ENCODE measurements at places on chromosomes 3 and 15. TPM values are rescaled to one million over a fixed set of nuclear protein-coding genes. Genes with fewer than 3 reads are reported as not detected.

MAP6D1 gene
- 3.2 TPM for total RNA-seq

HCN4 gene
- total RNA-seq, result 3.8 TPM

BNIP2 gene
- total RNA-seq, result 48.9 TPM

DNA sequence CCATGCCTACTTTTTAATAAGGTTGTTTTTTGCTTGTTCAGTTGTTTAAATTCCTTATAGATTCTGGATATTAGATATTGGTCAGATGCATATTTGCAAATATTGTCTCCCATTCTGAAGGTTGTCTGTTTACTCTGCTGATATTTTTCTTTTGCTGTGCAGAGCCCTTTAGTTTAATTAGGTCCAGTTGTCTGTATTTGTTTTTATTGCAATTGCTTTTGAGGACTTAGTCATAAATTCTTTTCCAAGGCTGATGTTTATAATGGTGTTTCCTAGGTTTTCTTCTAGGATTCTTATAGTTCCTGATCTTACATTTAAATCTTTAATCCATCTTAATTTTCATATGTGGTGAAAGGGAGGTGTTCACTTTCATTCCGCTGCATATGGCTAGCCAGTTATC, 77.4 kb downstream of the PTPRG start:
- H3K4me3 ChIP-seq, result no peak overlapping the region
- H3K27ac ChIP-seq, result no peak overlapping the region
- no peak for DNase-seq
- peaks cover 19% of the 10 kb centered on the region for H3K36me3 ChIP-seq

DNA sequence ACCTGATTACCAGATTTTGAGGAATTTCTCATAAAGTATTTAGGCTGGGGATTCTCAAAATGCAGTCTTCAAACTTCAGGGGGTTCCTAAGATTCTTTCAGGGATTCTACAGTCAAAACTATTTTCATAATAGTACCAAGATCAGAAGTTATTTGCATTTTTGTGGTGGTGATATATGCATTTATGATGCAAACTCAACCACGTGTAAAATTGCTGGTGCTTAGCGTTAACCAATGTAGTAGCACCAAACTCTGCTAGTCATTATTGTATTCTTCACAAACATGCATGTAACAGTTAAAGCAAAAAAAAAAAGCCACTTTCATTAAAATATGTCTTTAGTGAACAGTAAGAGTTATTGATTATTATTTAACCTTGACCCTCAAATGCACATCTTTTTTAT, 274.9 kb upstream of the DNAJC19 start:
- H3K36me3 ChIP-seq, result no peaks in the 10 kb centered on the region
- peaks cover 26% of the 10 kb centered on the region for H3K27me3 ChIP-seq
- H3K4me3 ChIP-seq, result no peak overlapping the region
- no peak overlapping the region for H3K27ac ChIP-seq
- H3K4me1 ChIP-seq, result no peaks in the 10 kb centered on the region
- DNase-seq, result no peak

GRCh38 chr3:111194048-111194447, 122.4 kb downstream of the NECTIN3 start:
- H3K36me3 ChIP-seq, result peaks cover 25% of the 10 kb centered on the region
- no peak overlapping the region for H3K4me3 ChIP-seq
- H3K27me3 ChIP-seq, result no peaks in the 10 kb centered on the region
- H3K27ac ChIP-seq, result no peak overlapping the region
- no peak for DNase-seq

DNA sequence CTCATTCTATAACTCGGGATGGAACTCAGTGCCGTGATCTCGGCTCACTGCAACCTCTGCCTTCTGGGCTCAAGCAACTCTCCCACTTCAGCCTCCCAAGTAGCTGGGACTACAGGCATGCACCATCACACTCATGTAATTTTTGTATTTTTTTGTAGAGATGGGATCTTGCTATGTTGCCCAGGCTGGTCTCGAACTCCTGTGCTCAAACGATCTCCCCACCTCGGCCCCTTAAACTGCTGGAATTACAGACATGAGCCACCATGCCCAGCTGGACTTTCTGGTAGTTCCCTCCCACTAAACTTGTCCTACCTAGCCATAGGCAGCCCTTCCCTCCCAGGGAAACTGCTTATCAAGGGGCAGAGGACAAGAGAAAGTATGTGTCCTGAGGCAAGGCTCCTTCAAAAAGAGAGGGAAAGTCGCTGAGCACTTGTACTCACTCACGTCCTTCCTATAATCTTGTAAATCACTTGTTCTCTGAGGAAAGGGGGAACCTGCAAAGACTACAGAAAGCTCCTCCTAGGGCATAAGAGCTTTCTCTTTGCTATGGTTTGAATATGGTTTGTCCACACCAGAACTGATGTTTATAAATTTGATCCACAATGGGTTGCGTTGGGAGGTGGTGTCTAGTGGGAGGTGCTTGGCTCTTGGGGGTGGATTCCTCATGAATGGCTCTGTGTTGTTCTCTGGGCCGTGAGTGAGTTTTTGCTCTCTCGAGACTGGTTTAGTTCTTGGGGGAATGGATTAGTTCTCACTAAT, 13.6 kb upstream of the TBL1XR1 start:
- no peak for DNase-seq
- H3K4me1 ChIP-seq, result peaks cover 15% of the 10 kb centered on the region
- no peaks in the 10 kb centered on the region for H3K27me3 ChIP-seq

DNA sequence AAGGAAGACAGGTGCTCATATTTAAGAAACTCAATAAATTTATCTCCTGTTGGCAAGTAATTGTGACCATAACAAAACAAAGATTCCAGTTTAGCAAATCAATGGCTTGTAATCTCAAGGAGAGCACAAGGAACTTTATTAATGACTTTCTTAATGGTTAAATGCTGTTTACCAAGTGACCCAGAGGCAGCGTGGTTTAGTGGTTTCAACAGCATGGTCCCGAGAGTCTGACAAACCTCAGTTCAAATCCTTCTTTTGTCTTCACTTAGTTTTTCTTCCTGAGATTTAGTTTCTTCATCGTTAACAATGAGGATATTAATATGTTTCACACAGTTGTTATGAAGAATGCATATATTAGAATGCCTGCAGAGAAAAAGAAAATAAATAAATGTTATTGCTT, 212.6 kb downstream of the KCNMB2 start:
- DNase-seq, result no peak
- no peak overlapping the region for H3K4me3 ChIP-seq
- no peaks in the 10 kb centered on the region for H3K27me3 ChIP-seq
- no peaks in the 10 kb centered on the region for H3K4me1 ChIP-seq

GRCh38 chr3:63585927-63586326, 66.5 kb upstream of the SNTN start:
- no peak overlapping the region for H3K4me3 ChIP-seq
- peaks cover 10% of the 10 kb centered on the region for H3K27me3 ChIP-seq
- H3K36me3 ChIP-seq, result no peaks in the 10 kb centered on the region
- peaks cover 7% of the 10 kb centered on the region for H3K4me1 ChIP-seq

DNA sequence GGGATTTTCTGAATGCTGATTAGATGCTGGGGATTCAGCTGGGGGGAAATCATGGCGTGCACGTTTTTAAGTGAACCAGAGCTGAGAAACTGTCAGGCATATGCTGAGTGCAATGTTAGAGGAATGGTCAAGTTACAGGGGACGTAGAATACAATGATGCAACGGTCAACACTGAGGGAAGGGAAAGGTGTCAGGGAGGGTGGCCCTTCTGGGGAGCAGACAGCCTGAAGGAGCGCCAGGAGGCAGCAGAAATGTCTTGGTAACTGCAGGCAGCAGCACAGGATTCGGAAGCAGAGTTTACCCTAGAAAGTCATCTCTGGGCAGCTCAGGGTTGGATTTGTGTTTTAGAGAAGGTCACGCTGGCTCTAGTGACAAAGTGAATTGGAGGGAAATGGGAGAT, 47.6 kb upstream of the RGMA start:
- no peak overlapping the region for H3K27ac ChIP-seq
- no peaks in the 10 kb centered on the region for H3K36me3 ChIP-seq
- H3K4me1 ChIP-seq, result peaks cover 26% of the 10 kb centered on the region
- DNase-seq, result no peak
- peaks cover 4% of the 10 kb centered on the region for H3K27me3 ChIP-seq

GRCh38 chr15:36614016-36614415, 34.6 kb downstream of the CDIN1 start:
- H3K36me3 ChIP-seq, result peaks cover 2% of the 10 kb centered on the region
- DNase-seq, result no peak
- no peaks in the 10 kb centered on the region for H3K4me1 ChIP-seq
- no peak overlapping the region for H3K4me3 ChIP-seq
- no peaks in the 10 kb centered on the region for H3K27me3 ChIP-seq
- no peak overlapping the region for H3K27ac ChIP-seq

DNA sequence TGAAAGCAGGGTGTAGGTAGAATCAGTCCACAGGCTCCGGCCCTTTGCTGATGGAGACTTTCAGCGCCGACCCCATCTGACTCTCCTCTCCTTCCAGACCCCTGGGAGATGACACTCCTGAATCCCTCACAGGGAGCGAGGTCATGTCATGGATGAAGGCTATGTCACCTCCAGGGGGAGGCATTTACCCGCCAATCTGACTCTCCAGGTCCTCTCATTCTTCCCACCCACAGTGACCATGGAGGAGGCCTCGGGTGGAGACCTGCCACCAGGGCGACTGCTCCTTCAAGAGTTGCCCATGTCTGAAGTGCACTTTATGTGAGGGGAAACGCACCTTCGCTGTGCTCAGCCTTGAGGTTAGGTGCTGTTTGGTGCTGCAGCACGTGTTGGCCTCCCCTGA, 112.7 kb downstream of the KLF13 start:
- no peaks in the 10 kb centered on the region for H3K36me3 ChIP-seq
- H3K27ac ChIP-seq, result no peak overlapping the region
- H3K4me3 ChIP-seq, result no peak overlapping the region
- H3K27me3 ChIP-seq, result peaks cover 15% of the 10 kb centered on the region
- peaks cover 10% of the 10 kb centered on the region for H3K4me1 ChIP-seq
- DNase-seq, result no peak

DNA sequence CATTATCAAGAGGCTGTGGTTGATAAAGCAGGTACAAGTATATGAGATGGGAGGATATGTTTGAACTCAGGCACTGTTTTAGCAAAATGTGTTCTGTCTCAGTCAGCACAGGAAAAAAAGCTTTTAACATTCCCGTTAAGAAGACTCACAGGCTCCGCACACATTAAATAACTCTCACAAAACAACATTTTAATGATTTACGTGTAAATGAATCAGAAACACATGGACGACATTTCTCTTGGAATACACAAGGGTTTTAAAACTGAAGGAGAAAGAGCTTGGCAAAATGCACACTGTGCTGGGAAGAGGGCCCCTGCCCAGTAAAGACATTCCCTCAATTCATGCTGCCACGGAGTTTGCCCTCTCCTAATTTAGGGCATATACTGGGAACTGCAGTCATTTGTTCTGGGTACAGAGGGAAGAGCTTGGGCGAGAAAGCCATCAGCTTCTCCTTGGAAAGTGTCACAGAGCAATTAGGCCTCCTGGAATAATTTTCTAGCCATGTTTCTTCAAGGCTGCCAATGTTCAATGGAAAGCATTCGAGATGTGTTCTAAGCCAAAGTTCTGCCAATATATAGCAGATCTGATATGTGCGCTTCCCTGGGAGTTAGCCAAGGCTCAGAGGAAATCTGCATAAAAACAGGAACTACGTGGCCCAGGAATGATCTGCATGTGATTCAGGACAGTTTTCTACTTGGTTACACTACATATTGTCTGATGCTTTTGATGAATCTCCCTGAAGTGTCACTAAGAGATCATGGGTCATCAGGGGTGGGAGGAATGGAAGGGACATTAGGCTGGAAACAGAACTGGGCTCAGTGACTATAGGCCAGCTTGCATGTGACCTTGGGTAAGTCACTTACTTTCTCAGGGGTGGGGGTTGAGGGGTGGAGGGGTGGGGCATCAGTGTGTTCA, 2.2 kb upstream of the MASP1 start:
- no peak for DNase-seq
- H3K36me3 ChIP-seq, result no peaks in the 10 kb centered on the region
- H3K27ac ChIP-seq, result no peak overlapping the region
- H3K4me3 ChIP-seq, result no peak overlapping the region
- H3K4me1 ChIP-seq, result peaks cover 23% of the 10 kb centered on the region

DNA sequence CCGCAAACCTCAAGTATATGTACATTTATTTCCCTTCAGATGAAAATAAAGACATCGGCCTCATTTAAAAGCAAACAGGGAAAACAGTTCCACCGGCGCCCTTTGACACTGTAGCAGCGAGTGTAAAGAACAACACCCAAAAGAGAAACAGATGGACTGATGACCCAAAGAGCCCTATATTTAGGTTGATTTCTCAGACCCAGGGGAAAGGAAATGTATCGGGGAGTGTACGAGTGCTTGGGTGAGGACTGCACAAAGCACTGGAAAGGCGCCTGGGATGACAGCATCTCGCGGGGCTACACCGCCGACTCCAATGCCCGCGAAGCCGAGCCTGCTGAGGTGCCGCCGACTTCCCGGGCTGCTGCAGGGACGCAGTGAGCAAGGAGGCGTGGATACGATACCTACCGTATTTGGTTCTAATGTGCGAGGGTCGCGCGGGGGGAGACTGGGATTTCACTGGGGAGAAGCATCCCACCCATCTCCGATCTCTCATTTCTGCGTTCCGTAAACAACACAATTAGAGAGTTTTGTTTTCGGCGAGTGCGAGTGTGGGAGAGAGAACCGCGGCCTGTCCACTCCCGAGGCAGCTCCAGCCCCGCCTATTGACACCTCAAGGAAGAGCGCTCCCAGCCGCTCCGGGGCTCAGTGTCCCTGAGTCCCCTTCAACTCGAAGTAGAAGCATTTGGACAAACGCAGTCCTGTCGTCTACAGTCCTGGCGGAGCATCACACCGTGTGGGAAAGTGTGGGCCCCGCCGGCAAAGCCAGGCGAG, 2.0 kb downstream of the MECOM start:
- peak overlapping the region; percentile 91 for H3K4me3 ChIP-seq
- H3K36me3 ChIP-seq, result no peaks in the 10 kb centered on the region
- DNase-seq, result no peak
- H3K4me1 ChIP-seq, result peaks cover 54% of the 10 kb centered on the region
- H3K27ac ChIP-seq, result peak overlapping the region; percentile 82

GRCh38 chr3:52289747-52290595, 2.3 kb downstream of the GLYCTK start:
- peaks cover 23% of the 10 kb centered on the region for H3K4me1 ChIP-seq
- no peaks in the 10 kb centered on the region for H3K36me3 ChIP-seq
- peak overlapping the region; percentile 100 for H3K27ac ChIP-seq
- no peaks in the 10 kb centered on the region for H3K27me3 ChIP-seq

DNA sequence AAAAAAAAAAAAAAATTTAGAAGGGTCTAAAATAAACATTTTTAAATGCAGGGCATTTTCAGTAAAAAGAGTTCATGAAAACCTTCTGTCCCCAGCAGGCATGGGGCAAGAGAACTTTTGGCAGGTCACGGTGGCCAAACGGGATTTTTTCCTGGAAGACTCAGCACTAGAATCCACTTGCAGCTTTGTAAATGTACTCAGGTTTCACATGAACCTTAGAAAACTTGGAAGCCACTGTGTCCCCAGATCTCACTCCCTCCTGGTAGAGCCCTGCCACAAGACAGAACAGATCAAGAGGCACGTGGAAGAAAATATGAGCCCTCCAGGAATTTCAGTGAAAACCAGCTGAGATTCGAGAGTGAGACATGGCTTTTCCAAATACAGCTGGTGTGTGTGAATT, 2.1 kb upstream of the GNB5 start:
- H3K4me3 ChIP-seq, result no peak overlapping the region
- no peaks in the 10 kb centered on the region for H3K4me1 ChIP-seq
- H3K27ac ChIP-seq, result no peak overlapping the region
- no peak for DNase-seq
- H3K27me3 ChIP-seq, result no peaks in the 10 kb centered on the region

- no peak overlapping the region for H3K4me3 ChIP-seq
- peak; percentile 69 for DNase-seq
- peaks cover 9% of the 10 kb centered on the region for H3K27me3 ChIP-seq
Observed at GRCh38 chr15:100766243-100767000, 113.2 kb upstream of the ALDH1A3 start.

All from type B pancreatic cell (in vitro differentiated cells).